ENCODE measurements at places on chromosomes 4 and X. TPM values are rescaled to one million over a fixed set of nuclear protein-coding genes. Genes with fewer than 3 reads are reported as not detected.

The TIMM8A gene
- 9.9 TPM for total RNA-seq

DNA sequence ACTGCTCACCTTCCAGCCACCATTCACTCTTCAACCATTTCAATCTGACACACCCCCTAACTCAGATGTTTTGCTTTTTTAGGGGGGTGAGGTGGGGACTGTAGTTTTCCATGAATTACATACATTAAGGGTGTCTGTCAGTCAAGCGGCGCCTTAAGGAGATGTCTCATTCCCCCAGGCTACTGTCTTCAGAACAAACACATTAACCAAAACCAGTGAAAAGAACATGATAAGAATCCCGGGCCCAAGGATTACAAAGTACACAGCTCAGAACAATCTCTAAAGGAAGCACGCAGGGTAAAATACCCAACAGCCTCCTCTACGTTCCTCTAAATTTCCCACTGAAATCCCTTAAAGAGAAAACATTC is 62.5 kb upstream of the IRF2 start:
- peaks cover 3% of the 10 kb centered on the region for H3K4me1 ChIP-seq
- H3K27ac ChIP-seq: peak overlapping the region; percentile 99
- H3K36me3 ChIP-seq: no peaks in the 10 kb centered on the region
- peak overlapping the region; percentile 75 for H3K4me3 ChIP-seq

DNA sequence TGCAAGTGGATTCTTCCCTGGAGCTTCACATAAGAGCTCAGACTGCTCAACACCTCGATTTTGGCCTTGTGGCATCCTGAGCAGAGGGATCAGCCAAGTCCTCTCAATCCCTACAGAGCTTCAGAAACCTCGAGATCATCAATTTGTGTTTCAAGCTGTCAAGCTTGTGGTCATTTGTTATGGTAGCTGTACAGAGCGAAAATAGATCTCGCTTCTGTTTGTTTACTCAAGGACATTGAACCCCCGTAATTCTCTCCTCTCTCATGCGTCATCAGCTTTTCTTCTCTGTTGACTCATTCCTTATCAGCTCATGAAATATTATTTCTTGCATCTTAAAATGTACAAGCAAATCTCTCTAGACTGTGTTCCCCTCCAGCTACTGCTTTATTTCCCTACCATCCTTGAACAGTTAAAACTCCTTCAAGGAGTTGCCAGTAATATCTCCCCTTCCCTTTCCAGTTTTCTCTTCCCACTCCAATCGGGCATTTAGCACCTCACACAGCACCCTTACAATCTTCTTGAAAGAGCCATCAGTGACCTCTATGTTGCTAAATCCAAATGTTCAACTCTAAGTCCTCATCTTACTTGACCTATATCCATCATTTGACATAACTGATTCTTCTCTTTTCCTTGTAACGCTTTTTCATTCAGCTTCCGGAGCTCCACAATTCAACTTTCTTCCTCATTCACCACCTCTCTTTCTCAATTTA is 106.2 kb upstream of the FAT1 start:
- H3K4me3 ChIP-seq: no peak overlapping the region
- DNase-seq: no peak
- no peaks in the 10 kb centered on the region for H3K4me1 ChIP-seq
- H3K27me3 ChIP-seq: no peaks in the 10 kb centered on the region
- no peaks in the 10 kb centered on the region for H3K36me3 ChIP-seq

DNA sequence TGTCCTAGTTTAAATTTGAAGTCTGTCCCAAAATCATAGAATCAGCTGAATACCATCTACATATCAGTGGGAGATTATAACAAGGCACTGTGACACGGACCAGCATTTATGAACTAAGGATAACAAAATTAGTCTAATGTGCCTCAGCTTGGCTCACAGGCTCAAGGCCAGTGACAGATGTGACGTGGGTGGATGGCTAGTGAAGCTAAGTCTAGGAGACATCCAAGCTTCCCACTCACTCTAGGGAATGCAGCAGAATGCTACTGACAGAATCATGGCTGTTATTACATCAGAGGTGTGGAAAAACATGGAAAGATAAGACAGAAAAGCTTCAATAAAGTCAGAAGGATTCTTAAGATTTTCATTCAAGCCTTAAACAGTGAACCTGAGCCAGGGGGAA is 329.9 kb downstream of the NAF1 start:
- H3K36me3 ChIP-seq: no peaks in the 10 kb centered on the region
- no peak overlapping the region for H3K27ac ChIP-seq
- H3K4me3 ChIP-seq: no peak overlapping the region
- peaks cover 2% of the 10 kb centered on the region for H3K4me1 ChIP-seq

All from esophagus squamous epithelium (tissue), 5 donors.